ENCODE measurements at places on chromosomes 2 and 18. TPM values are rescaled to one million over a fixed set of nuclear protein-coding genes. Genes with fewer than 3 reads are reported as not detected.

SERPINB13 gene
- not detected for total RNA-seq

NEU2 gene
- not detected for total RNA-seq

ARHGAP28 gene
- total RNA-seq: 4.6 TPM

NEB gene
- 7,278 TPM for total RNA-seq

TTC32 gene
- total RNA-seq: 9.7 TPM

LYPD6B gene
- total RNA-seq: not detected

SKOR2 gene
- not detected for total RNA-seq

LIPG gene
- 0.24 TPM for total RNA-seq

DBI gene
- 17.3 TPM for total RNA-seq

LYG1 gene
- not detected for total RNA-seq

DNA sequence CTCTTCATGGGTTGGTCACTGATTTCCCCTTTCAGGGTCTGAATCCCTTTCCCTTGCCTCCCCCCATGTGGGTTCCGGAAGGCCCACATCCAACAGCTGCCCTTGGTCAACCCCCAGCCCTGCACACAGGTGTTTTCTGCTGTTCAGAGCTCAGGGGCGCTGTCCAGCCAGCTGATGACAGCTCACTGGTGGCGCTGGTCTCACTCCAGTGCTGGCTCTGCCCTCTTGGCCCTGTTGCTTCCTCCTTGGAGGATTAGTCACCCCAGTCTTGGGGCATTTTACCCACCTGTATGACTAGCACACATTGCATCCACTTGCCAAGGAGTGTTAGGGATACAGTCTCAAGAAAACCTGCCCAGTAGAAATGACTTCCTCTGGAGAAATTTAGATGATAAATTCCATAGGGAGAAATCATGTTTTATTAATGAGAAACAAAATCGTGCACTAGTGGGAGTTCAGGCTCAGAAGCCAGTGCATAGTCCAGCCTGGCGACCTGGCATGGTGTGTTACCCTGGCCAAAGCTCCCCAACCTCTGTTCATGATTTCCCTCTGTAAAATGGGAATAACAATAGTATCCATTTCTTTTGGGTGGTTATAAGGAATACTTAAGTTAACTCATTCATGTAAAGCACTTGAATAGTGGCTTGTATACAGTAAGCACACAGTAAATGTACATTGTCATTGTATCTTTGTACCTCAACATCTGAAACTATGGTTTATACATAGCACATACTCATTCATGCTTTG is 21.6 kb downstream of the CRIM1 start:
- peak overlapping the region; percentile 52 for H3K27ac ChIP-seq
- peaks cover 88% of the 10 kb centered on the region for H3K4me1 ChIP-seq
- H3K4me3 ChIP-seq: no peak overlapping the region
- peaks cover 10% of the 10 kb centered on the region for H3K36me3 ChIP-seq

- H3K27ac ChIP-seq: no peak overlapping the region
- H3K36me3 ChIP-seq: no peaks in the 10 kb centered on the region
- H3K4me3 ChIP-seq: no peak overlapping the region
- H3K27me3 ChIP-seq: no peaks in the 10 kb centered on the region
Measured at GRCh38 chr2:50995610-50996009, 36.3 kb downstream of the NRXN1 start.

DNA sequence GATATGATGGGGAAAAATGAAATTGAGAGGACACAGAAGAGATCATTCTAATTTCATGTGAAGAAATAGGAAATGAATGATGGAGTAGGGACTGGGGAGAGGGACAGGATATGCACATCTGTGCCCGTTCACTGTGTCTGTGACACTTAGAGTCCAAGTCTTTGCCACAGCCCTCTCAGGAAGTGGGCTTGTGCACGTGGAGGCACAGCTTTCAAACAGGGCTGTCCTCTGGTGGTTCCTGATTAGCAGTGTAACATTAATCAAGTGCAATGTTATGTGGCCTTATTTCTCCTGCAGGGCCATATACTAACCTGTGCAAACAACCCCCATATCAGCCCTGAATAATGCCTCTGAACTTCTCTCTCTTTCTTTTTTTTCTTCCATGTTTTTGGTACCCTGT is 312.2 kb upstream of the FAM98A start:
- no peak overlapping the region for H3K4me3 ChIP-seq
- H3K27me3 ChIP-seq: no peaks in the 10 kb centered on the region
- H3K36me3 ChIP-seq: no peaks in the 10 kb centered on the region
- no peak overlapping the region for H3K27ac ChIP-seq
- H3K4me1 ChIP-seq: no peaks in the 10 kb centered on the region
- no peak for DNase-seq

DNA sequence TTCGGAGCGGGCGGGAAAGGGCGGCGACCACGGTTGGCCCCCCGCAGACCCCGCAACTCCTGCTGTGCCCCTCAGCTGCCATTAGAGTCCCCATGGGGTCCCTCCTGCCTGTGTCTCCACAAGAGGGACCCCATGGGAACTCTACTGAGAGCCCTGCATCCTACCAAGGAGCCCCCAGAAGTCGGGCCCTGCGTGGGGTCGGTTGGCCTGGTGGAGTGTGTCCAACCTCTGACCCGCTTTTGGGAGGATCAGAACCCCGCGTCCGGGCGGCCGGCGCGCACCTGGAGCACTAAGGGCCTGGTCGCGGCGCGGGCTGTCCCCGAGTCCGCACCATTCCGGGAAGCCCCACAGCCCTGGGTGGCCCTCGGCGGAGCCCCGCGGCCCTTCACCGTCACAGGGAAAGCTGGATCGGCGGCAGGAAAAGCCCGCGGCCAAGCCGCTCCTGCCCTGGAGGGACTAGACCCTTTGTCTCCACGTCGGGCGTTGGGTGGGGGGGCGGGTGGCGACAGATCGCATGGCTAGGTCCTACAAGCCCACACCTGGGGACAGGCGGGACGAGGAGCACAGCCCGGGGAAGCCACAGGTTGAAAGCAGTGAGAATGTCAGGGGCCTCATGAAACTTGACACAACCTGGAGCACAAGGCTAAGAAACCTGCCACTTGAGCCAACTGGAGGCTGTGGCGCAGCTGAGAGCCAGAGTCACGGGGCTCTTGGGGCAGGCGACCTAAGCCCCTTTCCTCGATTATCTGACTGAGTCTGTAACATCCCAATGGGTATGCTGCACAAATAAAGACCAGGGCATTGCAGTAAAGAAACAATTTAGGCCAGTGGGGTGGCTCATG is 11.2 kb upstream of the CXXC1 start:
- peaks cover 18% of the 10 kb centered on the region for H3K27me3 ChIP-seq
- no peak for DNase-seq
- peaks cover 9% of the 10 kb centered on the region for H3K4me1 ChIP-seq
- H3K27ac ChIP-seq: no peak overlapping the region

GRCh38 chr2:48933828-48934497 is 178.4 kb upstream of the LHCGR start:
- H3K27me3 ChIP-seq: no peaks in the 10 kb centered on the region
- H3K4me1 ChIP-seq: no peaks in the 10 kb centered on the region
- no peaks in the 10 kb centered on the region for H3K36me3 ChIP-seq
- H3K27ac ChIP-seq: no peak overlapping the region

GRCh38 chr2:158782616-158783015 is 12.5 kb upstream of the DAPL1 start:
- no peaks in the 10 kb centered on the region for H3K36me3 ChIP-seq
- no peak overlapping the region for H3K4me3 ChIP-seq
- no peak for DNase-seq
- no peak overlapping the region for H3K27ac ChIP-seq
- H3K27me3 ChIP-seq: no peaks in the 10 kb centered on the region
- no peaks in the 10 kb centered on the region for H3K4me1 ChIP-seq

DNA sequence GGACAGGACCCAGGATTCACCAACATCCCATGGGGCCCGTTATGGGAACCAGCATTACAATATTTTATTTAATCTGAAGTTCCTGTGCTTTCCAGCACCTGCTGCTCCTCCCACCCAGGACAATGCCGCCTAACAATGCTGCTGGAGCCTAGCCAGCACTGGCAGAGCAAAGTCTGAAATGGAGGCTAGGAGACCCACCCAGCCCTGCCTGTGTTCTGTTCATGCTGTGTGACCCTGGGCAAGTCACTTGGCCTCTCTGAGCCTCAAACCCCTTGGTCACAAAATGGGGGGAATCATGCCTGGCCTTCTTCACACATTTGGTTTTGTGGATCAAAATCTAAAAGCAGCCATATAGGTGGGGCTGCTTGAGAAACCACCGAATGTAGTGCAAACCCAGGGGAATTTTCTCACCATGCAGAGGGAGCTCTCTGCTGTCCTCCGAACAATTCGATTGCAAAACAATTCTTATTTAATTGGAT is 38.5 kb upstream of the ODC1 start:
- no peak overlapping the region for H3K27ac ChIP-seq
- H3K27me3 ChIP-seq: no peaks in the 10 kb centered on the region
- no peak for DNase-seq
- no peaks in the 10 kb centered on the region for H3K4me1 ChIP-seq

DNA sequence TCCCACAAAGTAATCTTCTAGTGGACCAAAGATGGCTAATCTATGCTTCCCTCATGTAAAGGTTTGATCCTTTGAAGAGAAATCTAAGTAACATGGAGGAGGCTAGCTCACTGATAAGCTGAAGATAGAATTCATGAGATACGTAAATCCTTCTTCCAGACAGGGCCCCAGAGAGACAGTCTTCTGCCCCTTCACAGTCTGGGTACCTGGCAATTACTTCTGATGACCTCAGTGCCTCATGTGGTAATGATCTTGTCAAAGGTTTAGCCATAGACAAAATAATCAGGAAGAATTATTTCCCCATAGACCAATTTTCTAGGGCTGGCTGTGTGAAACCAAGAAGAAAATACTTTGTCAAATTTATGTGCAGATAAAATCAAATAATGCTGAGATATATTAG is 495.8 kb downstream of the METTL4 start:
- H3K4me3 ChIP-seq: no peak overlapping the region
- no peaks in the 10 kb centered on the region for H3K36me3 ChIP-seq
- no peaks in the 10 kb centered on the region for H3K4me1 ChIP-seq
- DNase-seq: no peak
- H3K27ac ChIP-seq: no peak overlapping the region
- H3K27me3 ChIP-seq: no peaks in the 10 kb centered on the region

GRCh38 chr2:98158305-98158704 is 71.3 kb downstream of the VWA3B start:
- no peaks in the 10 kb centered on the region for H3K36me3 ChIP-seq
- H3K4me3 ChIP-seq: no peak overlapping the region
- peak; percentile 87 for DNase-seq

DNA sequence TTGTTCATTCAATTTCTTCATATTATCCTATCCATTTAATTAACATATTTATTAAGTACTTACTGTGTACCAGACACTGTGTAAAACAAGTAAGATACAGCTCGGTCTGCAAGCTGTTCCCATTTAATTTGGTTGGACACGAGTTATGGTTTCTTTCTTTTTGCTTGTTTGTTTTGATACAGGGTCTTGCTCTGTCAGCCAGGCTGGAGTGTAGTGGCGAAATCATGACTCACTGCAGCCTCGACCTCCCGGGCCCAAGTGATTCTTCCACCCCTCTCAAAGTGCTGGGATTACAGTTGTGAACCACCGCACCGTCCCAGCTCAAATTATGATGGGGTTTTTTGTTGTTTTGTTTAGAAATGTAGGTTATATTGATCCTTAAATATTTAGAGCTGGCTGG is 9.0 kb downstream of the CYBRD1 start:
- no peaks in the 10 kb centered on the region for H3K36me3 ChIP-seq
- H3K4me3 ChIP-seq: no peak overlapping the region
- H3K27me3 ChIP-seq: no peaks in the 10 kb centered on the region
- no peak for DNase-seq

- no peak overlapping the region for H3K27ac ChIP-seq
- DNase-seq: no peak
- no peaks in the 10 kb centered on the region for H3K4me1 ChIP-seq
- H3K4me3 ChIP-seq: no peak overlapping the region
- no peaks in the 10 kb centered on the region for H3K36me3 ChIP-seq
Measured at GRCh38 chr2:220437938-220438337, 810.5 kb downstream of the SLC4A3 start.

GRCh38 chr2:240021488-240022104 is 3.5 kb downstream of the NDUFA10 start:
- H3K27me3 ChIP-seq: no peaks in the 10 kb centered on the region
- peak; percentile 56 for DNase-seq
- no peak overlapping the region for H3K4me3 ChIP-seq

- no peaks in the 10 kb centered on the region for H3K4me1 ChIP-seq
- DNase-seq: no peak
- no peaks in the 10 kb centered on the region for H3K36me3 ChIP-seq
- no peaks in the 10 kb centered on the region for H3K27me3 ChIP-seq
Measured at GRCh38 chr2:220347626-220348025, 720.2 kb downstream of the SLC4A3 start.

- no peak for DNase-seq
- H3K4me1 ChIP-seq: no peaks in the 10 kb centered on the region
- H3K36me3 ChIP-seq: no peaks in the 10 kb centered on the region
- no peaks in the 10 kb centered on the region for H3K27me3 ChIP-seq
- H3K27ac ChIP-seq: no peak overlapping the region
- no peak overlapping the region for H3K4me3 ChIP-seq
Measured at GRCh38 chr18:60452421-60452820, 79.8 kb upstream of the MC4R start.

- H3K4me3 ChIP-seq: no peak overlapping the region
- no peaks in the 10 kb centered on the region for H3K27me3 ChIP-seq
- H3K4me1 ChIP-seq: peaks cover 15% of the 10 kb centered on the region
- no peak for DNase-seq
- no peak overlapping the region for H3K27ac ChIP-seq
Measured at GRCh38 chr2:3403587-3404334, 24.3 kb downstream of the TRAPPC12 start.

DNA sequence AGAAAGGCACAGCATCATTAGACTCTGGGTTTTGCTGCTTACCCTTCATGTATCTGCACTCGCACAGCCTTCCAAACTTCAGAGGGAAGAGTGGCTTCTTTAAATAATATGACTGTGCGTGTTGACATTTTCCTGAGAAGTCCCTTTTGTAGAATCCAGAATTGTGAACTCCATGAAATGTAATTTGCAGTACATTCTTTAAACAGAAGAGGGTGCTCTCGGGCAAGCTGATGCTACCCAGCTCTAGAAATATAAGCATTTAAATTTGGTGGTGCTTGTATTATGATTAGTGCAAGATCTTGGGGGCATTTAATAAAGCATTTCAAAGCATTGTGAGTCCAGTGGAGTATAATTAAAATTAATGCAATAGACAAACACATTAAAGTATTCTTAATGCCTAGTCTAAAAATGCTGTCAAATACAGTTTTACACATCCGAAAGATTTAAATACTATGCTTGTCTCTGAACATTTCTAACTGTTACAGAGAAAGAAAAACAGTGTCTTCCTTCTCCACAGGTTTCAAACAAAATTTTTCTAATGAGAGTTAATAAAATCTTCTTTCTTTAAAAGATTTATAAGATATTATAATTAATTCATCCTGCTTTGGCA is 17.3 kb upstream of the GTF2A1L start:
- H3K27ac ChIP-seq: no peak overlapping the region
- no peaks in the 10 kb centered on the region for H3K27me3 ChIP-seq
- no peak overlapping the region for H3K4me3 ChIP-seq
- no peak for DNase-seq
- H3K36me3 ChIP-seq: no peaks in the 10 kb centered on the region

DNA sequence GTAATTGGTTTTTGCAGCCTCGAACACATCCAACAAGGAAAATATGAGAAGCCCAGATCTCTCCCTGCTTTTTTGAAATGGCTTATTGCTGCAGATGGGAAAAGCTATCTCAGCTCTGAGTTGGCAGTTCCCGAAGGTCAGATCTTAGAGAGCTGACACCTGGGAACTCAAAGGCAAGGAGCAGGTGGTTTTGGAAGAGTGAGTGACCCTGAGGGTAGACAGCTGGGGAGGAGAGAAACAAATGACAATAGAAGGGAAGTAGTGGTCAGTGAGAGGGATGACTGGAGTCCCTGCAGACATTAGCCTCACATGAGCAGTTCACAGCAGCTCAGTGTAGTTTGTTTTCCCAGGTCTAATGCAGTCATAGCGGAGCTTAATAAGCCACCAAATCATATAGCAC is 317.9 kb downstream of the STK39 start:
- no peak overlapping the region for H3K4me3 ChIP-seq
- H3K27me3 ChIP-seq: no peaks in the 10 kb centered on the region
- H3K4me1 ChIP-seq: no peaks in the 10 kb centered on the region
- no peak overlapping the region for H3K27ac ChIP-seq
